ENCODE measurements at places on chromosomes 2 and 18. TPM values are rescaled to one million over a fixed set of nuclear protein-coding genes. Genes with fewer than 3 reads are reported as not detected.

DNA sequence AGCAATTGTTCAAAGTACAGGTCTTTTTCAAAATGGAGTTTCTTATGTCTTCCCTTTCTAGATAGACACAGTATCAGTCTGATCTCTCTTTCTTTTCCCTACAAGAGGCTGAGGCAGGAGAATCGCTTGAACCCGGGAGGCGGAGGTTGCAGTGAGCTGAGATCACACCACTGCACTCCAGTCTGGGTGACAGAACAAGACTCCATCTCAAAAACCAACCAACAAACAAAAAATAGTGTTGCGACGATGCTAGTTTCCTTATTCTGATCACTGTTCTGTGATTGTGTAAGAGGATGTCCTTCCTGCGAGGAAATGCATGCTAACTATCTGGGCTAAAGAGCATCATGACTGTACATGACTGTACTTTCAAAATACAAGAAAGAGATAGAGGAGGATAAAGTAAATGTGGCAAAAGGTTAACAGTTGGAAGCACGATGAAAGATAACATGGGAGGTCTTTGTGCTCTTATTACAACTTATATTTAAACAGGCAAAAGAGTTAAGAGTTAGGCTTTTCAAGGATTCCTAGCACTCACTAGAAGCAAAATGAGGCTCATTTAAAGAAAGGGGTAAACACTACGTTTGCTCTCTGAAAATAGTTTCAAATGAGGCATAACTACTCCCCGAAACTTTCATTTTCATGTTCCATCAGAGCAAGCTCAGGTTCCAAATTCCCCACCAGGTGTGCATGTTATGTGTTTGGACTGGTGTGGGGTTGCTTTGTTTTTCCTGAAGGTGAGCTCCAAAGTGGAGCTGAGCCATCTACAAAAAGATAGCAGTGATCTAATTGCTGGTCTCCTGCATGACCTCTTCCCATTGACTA, 23.8 kb downstream of the SOWAHC start:
- no peaks in the 10 kb centered on the region for H3K4me1 ChIP-seq
- no peak for DNase-seq
- H3K4me3 ChIP-seq, result no peak overlapping the region
- H3K27me3 ChIP-seq, result no peaks in the 10 kb centered on the region
- H3K27ac ChIP-seq, result no peak overlapping the region
- H3K36me3 ChIP-seq, result no peaks in the 10 kb centered on the region

DNA sequence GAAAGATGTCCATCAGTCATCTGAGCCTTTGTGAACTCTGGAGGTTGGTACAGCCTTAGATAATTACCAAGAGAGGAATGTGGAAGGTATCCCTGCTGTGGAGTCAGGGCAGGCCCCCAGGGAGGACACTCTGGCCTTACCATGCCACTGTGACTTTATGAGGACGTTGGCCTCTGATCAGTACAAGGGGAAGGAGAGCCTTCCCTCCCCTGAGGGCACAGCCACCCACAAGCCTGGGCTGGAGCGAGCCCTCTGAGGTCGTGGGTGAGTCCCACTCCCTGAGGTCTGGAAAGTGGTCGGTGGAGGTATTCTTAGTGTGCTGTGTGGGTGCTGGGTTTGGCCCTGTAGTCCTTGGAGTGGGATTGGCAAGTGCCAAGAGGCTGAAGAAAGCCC, 91.6 kb downstream of the STPG4 start:
- no peak overlapping the region for H3K4me3 ChIP-seq
- H3K4me1 ChIP-seq, result peaks cover 57% of the 10 kb centered on the region
- no peaks in the 10 kb centered on the region for H3K36me3 ChIP-seq
- no peaks in the 10 kb centered on the region for H3K27me3 ChIP-seq
- H3K27ac ChIP-seq, result no peak overlapping the region

The NXPH2 gene
- total RNA-seq, result not detected

- no peak for DNase-seq
- H3K27ac ChIP-seq, result no peak overlapping the region
- no peak overlapping the region for H3K4me3 ChIP-seq
- H3K27me3 ChIP-seq, result peaks cover 28% of the 10 kb centered on the region
Observed at GRCh38 chr18:57234346-57234745, 87.5 kb downstream of the BOD1L2 start.

The IRS1 gene
- total RNA-seq, result 88.8 TPM

DNA sequence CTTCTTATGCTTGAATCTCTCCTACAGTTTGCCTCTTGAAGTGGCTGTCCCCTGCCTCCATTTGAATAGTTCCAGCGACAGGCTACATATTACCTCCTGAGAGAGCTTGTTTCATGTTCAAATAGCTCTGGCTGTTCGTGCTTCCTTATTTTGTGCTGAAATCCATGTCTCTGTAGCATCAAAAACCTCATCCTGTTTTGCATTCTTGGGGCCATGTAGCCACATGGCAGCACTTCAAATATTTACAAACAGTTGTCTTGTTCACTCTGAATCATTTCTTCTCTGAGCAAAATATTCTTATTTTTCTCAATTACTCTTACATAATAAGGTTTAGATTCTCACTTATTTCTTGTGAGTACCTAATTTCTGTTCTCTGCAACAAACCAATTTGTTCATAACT, 1243.1 kb upstream of the NXPH2 start:
- no peak overlapping the region for H3K4me3 ChIP-seq
- H3K27ac ChIP-seq, result no peak overlapping the region
- no peaks in the 10 kb centered on the region for H3K36me3 ChIP-seq

GRCh38 chr2:151337643-151338042, 19.7 kb upstream of the TNFAIP6 start:
- H3K27me3 ChIP-seq, result no peaks in the 10 kb centered on the region
- DNase-seq, result no peak
- H3K4me1 ChIP-seq, result no peaks in the 10 kb centered on the region
- H3K27ac ChIP-seq, result no peak overlapping the region

All from HCT116 (cell line).